MV-4-11 (cell line): ENCODE measurements at places on chromosomes 1 and 21.
A peak's percentile ranks its signal among the peaks of the same experiment; 100 is the strongest.

DNA sequence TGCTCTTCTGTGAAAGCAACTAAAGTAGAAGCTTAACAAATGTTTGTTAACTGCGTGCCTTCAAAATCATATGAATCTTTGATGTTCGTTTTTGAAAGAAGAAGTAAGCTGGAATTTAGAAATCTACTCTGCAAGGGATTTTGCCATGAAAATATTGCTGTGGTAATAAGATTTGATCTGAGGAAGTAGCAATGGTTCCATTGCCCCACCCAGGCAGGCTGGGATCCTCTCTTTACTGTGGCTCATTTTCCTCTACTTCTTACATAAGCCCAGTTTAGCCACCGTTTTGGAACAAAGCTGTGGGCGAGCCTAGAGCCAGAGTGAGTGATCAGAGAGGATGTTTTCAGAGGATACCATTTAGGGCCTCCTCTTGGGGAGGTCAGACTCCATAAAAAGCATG lies 20.3 kb upstream of the PTGFRN start:
- peak; percentile 29 for DNase-seq

DNA sequence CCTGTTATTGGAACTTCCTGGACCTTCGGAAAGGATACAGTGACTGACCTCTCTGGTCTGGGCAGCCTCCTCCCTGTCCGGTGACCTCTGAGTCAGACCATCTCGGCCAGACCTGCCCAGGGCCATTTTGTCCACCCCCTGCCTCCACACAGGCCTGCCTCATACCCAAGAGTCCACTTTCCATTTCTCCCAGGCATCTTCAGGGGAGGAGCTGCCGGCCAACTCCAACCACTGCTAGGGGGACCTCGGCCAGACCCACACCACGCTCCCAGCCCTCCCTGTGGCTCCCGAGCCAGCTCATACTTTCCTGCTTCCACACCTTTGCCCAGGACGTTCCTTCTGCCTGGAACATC lies 29.5 kb upstream of the RUNX3 start:
- no peak for DNase-seq

GRCh38 chr1:42931108-42931539 lies 27.5 kb downstream of the SLC2A1 start:
- peak; percentile 92 for DNase-seq

DNA sequence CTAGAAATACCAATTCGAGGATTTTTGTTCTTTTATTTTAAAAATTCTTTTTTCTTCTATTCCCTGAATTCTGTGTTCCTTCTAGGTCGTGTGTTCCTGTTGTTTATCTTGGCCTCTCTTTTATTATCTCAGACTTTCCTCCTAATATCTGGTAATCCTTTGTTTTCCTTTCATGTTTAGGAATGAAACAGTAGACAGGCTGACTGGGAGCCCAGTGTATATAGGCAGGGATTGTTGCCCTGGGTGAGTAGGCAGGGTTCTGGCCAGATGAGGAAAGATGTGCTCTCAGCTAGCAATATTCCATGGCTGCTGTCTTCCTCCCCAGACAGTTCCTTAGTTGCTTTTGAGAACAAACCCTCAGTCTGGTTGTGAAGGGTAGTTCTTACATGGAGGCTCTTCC lies 161.8 kb upstream of the PDE4B start:
- no peak for DNase-seq

GRCh38 chr1:156616463-156616862 lies 2.8 kb upstream of the HAPLN2 start:
- no peak for DNase-seq

DNA sequence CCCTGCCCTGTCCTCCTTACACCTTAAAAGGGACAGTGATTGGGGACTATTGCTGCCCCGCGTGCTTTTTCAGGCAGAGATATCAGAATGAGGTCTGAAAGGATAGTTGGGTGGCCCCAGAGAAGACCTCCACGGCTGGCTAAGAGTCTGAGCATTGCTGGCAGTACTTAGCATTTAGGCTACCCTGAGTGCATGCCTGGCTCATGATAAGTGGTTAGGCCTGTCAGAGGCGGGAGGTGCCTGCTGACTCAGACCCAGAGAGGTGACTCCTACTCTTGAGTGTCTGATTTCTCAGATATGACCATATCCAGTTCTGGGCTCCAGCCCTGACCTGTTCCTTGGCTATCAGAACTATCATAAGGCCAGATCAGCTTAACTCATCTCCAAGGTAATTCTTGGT lies 213.7 kb downstream of the PBX1 start:
- DNase-seq = peak; percentile 20

GRCh38 chr1:21550866-21551475 lies 41.7 kb downstream of the ALPL start:
- no peak for DNase-seq

DNA sequence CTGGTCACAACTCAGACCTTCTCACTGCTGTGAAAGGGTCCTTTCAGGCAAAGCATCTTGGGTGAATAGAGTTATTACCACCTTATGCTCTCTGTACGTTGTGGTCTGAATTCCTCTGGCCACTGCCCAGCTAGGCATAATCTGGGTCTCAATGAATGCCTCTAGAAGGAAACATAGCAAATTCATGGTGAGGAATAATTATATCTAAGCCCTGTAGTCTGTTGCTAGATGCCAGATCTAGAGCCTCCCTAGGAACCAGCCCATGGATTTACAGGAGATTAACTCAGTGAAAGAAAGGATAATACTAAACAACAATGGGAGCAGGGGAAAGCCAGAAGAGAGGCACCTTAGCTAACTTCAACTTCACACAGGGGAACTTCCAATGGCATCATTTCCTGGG lies 2.4 kb upstream of the COL11A1 start:
- DNase-seq = no peak

GRCh38 chr1:10324627-10325026 lies 74.2 kb upstream of the PGD start:
- DNase-seq = no peak

- peak; percentile 60 for DNase-seq
Observed at GRCh38 chr21:15138490-15138889, 73.7 kb upstream of the NRIP1 start.

DNA sequence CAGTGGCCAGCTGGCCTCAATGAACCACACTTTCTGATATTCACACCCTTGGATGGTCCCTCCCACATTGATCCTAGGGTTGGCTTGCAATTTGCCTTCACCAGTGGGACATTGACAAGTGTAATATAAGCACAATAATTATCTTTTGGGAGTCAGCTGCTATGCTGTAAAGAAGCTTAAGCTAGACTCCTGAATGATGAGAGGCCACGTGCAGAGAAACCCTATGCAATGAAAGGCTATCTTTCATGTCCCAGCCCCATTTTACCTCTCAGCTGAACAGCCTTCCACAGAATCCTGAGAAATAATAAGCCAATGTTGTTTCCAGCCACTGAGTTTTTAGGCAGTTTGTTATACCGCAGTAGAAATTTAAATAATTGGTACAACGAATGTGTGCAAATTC lies 11.1 kb upstream of the C8A start:
- DNase-seq = no peak

DNA sequence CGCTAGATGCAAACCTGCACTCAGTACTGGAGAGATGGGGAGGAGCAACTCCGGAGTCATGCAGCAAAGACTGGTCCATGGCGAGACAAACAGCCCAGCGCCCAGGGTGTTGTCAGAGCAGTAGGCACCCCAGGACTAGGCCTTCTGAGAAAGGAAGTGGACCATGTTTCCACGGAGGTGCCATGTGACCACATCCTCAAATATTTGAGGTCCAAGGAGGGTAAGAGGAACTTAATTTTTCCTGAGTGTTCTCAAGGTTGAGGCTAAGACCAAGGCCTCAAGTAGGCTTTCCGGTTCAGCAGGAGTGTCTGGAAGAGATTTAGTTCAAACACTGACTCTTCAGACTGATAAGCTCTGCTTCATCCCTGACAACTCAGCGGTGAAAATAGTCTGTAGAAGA lies 186.2 kb downstream of the RHOU start:
- DNase-seq = peak; percentile 93

DNA sequence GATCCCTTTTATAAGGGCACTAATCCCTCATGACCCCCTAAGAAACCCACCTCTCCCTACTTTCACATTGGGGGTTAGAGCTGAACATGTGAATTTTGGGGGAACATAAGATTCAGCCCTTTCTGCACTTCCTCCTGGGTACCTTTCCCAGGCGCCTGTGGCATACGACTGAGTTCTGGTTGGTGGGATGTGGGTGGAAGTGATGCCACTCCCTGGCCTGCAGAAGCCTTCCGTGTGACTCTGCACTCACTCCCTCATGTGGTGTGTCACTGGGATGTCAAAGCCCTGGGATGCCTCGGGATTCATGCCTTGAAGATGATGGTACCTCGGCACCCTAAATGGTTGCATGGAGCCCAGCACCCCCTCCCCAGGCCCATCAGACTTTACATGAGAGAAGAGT lies 28.3 kb upstream of the VASH2 start:
- DNase-seq = no peak

- DNase-seq = no peak
Observed at GRCh38 chr1:20552728-20553445, 514 bp downstream of the FAM43B start.

DNA sequence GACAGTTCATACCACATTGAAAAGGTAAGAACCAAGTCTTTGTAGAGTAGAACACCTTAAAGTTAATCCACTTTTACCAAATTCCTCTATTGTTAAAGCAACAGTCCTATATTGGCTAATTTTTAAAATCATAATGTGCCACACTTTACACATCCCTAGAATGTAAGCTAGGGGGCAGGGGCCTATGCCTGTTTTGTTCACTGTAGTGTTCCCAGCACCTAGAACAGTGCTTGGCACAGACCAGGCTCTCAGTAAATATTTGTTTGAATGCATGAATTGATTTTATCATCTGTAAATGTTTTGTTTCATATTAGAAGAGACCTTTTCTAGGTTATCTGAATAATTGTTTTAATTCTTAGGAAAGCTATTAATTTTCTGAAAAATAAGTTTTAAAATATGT lies 9.1 kb downstream of the SMAP2 start:
- DNase-seq = no peak

DNA sequence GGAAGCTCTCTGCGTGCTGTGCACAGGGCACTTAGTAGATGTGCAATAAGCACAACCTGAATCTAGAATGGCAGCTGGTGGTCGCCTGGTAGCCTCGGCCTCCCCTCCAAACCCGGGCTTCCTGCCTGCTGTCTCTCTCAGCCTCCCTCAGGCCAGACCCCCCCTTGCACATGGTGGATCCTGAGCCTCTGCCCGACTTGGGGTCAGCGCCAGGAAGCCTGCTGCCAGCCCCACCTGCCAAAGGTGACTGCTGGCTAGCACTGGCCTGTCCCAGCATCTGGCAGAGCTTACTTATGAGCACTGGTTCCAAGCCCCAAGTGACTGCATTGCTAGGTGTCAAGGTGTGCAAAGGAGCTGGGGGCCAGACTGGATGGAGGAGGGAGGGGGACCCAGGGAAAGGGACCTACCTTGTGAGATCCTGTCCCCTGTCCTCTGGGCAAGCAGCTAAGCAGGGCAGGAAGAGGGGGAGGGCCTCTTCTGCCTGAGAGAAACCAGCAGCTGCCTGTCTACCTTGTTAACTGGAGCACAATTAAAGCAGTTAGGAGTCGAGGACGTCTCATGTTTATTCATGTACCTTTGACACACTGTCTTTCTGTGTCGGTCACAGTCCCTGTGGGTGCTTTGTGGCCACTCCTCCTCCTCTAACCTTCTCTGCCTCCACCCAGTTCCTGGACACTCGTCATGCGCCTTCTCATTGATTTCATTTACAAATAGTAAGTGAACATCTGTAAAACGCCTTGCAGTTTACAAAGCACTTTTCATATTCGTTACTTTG lies 100.9 kb downstream of the DDX20 start:
- no peak for DNase-seq
